ENCODE measurements at places on chromosomes 12 and 14.

- no peak for DNase-seq
These were observed 793.7 kb downstream of the TRHDE start for GRCh38 chr12:73065913-73066312.

DNA sequence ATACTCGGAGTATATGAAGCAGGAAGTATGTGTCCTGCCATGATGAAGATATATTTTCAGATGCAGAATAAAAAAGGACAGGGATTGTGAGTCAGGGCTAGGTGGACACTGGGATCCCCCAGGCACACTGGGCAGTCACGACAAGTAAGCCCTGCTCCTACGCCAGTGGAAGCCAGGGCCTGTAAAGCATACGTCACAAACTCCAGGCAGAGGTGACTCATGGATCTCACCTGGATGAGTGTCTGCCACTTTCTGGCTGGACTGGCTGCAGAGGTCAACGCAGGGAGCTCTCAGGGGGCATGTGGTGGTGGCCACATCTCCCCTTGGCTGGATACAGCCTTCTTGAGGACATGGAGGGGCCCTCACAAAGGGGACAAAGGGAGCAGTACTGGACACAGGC, 262.3 kb downstream of the GLT1D1 start:
- DNase-seq = no peak

DNA sequence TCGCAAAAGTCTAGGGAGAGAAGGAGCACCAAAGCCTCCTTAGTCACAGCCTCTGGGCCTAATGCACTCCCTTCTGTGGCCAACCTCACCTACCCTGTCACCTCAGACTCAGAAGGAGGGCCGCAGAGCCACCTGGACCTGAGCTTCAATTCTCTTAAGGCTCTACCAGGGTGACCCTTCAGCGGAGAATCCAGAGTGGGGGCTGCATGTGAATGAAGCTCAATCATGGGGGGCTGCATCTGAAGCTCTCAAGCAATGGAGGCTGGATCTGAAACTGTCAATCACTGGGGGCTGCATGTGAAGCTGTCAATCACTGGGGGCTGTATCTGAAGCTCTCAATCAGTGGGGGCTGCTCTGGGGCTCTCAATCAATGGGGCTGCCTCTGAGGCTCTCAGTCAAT, 43.1 kb upstream of the EIF5 start:
- DNase-seq = no peak

- DNase-seq = peak; percentile 59
These were observed 28.0 kb upstream of the ADIPOR2 start for GRCh38 chr12:1662761-1663439.

DNA sequence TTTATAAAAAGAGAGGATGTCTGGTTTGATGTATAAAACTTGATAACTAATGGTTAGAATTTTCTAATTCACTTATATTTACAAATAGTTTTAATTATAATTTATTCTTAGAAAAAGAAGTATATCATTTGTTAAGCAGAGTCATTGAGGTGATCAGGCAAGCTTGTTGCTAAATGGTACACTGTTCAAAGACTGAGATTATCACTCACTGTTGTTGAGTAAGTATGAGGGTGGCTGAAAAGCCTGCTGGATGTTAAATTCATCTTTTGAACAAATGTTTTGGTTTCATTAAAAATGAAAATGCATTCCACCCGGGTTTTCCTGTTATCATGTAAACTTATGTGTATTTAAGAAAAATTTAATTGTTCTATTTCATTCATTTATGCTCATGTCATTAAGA, 451.8 kb downstream of the ADAMTS20 start:
- no peak for DNase-seq

- no peak for DNase-seq
These were observed 5.0 kb downstream of the REM2 start for GRCh38 chr14:22887990-22888378.

- no peak for DNase-seq
These were observed 52.7 kb downstream of the ESRRB start for GRCh38 chr14:76428611-76429010.

GRCh38 chr12:105622846-105623736, 292.6 kb downstream of the C12orf75 start:
- DNase-seq = no peak

GRCh38 chr12:93762059-93762719, 85.0 kb downstream of the CRADD start:
- DNase-seq = no peak

DNA sequence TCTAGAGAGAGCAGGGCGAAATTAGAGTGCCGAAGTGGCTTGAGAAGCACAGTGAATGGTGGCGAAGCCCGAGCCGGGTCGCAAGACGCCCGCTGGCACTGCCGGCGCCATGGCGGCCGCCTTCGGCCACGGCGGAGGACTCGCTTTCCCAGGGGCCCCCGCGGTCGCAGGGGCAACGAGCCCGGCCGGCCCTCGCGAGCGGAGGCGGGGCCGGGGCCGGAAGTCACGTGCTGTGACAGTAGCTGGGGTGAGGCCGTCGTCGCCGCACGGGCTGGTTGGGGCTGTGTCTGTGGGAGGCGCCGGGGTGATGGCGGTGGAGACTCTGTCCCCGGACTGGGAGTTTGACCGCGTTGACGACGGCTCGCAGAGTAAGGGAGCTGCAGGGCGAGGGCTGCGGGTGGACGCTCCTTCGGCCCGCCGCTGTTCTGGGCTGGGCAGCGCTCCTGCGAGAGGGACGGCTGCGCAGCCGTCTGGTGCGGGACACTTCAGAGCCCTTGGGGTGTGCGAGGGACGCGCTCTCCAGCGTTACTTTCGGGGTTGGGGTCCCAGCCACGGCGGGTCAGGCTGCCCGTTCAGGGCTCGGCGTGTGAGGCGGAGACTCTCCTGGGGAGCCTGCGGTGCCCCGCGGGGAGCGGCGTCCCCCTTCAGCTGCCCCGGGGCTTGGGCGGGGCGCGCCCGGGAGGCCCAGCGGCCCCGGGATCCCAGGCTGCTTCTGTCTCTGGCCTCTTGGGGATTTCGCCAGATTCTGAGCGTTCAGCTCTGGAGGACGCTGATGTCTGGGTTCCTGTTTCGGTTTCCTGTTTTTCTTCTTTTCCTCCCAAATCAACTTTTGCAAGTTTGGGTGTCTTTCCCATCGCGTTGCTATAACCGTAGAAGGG, at the start of gene WASHC4:
TSS of gene WASHC4 (plus strand) at position 238 of the 878 bp plus-strand sequence. CDS start at position 308, 70 bp downstream.
- DNase-seq = peak; percentile 97

GRCh38 chr14:102262929-102263462, 42.0 kb downstream of the MOK start:
- DNase-seq = no peak

GRCh38 chr14:50932156-50932555, 12.1 kb downstream of the PYGL start:
- no peak for DNase-seq

DNA sequence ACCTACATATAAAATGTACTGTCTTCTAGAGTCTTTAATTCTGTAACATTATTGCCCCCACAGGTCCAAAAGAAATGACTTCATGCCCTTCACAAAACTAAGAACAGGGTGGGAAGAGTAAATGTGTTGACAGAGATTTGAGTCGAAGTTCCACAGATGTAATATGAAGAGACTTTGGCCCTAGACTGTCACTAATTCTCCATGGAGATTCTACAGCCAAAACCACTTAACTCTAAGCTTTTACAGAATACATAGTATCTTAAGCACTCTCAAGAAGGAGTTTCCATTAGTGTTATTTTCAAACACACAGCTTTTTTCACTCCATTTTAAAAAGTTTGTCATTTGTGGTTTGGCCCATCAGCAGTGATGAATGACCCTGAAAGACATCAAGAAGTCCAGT, 56.3 kb downstream of the ABCC9 start:
- peak; percentile 19 for DNase-seq

All from right hindlimb (tissue), 1 donor.